NCI-H774 (cell line): ENCODE measurements at places on chromosomes 1 and 21.
A peak's percentile ranks its signal among the peaks of the same experiment; 100 is the strongest.

GRCh38 chr1:184387069-184387475 is 243 bp downstream of the C1orf21 start:
- peak; percentile 41 for DNase-seq

- DNase-seq = no peak
These were observed 50.7 kb downstream of the ZZZ3 start for GRCh38 chr1:77631751-77632150.

- no peak for DNase-seq
These were observed 30.6 kb downstream of the SYT6 start for GRCh38 chr1:114122941-114123618.

DNA sequence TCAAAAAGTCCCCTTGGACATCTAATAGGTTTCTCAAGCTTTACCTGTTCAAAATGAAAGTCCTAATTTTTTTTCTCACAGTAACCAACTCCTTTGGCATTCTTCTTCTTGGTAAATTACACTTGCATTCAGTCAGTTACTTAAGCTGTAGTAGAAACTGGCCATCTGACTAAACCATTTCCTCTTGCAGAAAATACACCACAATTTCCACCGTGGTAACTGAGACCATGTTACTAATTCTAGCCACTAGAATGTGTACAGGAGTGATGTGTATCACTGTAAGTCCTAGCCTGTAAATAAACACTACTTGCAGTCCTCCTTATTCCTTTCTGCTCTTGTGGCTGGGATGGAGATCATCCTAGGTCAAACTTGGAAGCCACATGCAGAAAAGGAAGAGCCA is 965.4 kb upstream of the TMPRSS15 start:
- no peak for DNase-seq

DNA sequence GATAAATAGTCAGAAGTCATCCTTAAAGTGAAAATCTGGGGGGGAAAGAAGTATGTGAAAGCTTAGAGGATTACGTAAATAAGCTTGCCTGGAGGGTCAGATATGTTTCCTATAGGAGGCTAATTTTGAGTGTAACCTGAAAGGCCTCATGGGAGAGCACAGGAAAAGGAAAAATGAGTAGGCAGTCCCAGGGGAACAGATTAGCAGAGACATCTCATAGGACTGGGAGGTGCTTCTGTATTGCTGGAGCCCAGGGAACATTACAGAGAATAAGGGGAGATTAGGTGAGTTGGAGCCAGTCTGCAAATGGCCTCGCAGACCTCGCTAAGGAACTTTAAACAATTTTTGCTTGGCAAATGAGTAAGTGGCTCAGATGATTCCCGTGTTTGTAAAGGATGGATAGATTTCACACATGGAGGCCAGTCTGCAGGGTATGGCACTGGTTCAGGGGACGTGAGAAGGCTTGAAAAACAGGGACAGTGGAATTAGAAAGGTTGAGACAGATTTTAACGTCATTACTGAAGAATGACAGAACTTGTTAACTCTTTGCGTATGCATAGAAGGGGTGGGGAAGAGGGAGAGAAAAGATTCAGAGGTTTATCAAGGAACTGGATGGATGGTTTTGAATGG is 149.1 kb downstream of the GREM2 start:
- DNase-seq = no peak

DNA sequence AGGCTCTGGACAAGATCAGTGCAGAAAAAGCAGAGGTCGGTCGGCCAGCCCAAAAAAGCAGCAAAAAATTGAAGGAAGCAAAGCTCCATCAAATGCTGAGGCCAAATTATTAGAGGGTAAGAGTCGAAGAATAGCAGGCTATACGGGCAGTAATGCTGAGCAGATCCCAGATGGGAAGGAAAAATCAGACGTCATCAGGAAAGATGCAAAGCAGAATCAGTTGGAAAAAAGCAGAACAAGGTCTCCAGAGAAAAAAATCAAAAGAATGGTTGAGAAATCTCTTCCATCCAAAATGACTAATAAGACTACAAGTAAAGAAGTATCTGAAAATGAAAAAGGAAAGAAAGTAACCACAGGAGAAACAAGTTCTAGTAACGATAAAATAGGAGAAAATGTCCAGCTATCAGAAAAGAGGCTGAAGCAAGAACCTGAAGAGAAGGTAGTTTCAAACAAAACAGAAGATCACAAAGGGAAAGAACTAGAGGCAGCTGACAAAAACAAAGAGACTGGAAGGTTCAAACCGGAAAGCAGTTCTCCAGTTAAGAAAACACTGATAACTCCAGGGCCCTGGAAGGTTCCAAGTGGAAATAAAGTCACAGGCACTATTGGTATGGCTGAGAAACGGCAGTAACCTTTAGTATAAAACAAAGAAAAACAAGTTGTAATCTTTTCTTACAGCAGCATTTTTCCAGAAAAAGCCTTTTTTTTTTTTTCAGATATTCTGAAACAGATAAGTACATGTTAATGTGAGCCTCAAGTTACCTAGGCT is 75.7 kb downstream of the PHTF1 start:
- DNase-seq = no peak

GRCh38 chr1:37032660-37033354 is 1.5 kb downstream of the GRIK3 start:
- no peak for DNase-seq

GRCh38 chr1:156591432-156592157 is at the start of gene NAXE:
TSS of gene NAXE (plus strand) at chr1:156591776. CDS start at chr1:156591805, 29 bp downstream.
- peak; percentile 74 for DNase-seq

DNA sequence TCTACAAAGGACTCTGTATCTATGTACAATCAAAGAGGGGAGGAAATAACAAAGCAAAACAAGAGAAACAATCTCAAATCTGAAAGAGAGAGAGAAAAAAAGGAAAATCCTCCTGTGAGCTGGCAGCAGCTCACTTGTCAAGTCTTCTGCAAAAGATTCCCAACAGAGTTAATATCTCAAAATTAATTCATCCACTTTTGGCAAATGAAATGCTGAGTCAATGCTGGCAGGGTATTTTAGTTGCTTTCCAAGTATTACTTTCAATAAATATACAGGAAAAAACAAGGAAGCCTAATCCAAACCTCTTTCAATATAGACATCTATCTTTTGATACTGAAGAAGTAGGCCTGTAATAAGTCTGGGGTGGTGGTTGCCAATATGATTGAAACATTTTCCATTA is 613.9 kb upstream of the NEGR1 start:
- DNase-seq = no peak

GRCh38 chr1:32766328-32766972 is 50.7 kb downstream of the YARS1 start:
- no peak for DNase-seq

DNA sequence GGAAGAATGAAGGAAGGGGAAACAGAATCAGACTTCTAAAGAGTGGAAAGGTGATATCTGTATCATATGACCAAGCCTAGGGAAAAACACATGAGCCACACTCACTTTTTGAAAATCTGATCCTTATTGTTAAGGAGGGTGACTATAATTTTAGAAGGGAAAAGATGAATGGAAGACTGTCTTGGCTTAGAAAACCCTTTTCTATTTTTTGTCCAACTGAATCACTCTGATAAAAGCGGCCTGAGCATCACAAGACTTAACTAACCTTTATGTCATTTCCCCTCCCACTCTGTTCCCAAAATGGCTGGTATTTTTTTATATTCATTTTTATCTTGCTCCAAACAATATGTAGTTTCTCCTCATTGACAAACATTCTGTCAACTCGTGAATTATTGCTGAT is 169.8 kb downstream of the C1orf21 start:
- DNase-seq = no peak
